ENCODE measurements at places on chromosomes 12 and 14.

DNA sequence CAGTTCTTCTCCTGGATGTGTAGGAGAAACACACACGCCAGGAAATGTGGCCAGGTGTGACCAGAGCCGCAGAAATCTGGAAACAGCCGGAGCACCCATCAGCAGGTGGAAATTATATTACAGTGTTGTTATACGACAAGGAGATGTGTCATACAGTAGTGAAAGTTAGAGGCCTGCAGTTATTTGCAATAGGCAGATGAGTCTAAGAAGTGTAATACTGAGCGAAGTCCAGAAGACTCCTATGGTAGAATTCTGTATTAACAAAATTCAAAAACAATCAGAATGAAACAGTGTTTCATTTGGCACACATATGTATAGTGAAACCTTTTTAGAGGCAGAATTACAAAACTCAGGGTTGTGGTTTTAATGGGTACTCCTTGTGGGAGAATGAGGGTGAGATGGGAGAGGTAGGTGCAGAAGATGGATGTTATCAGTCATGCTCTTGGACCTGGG is 39.3 kb upstream of the AMN start:
- DNase-seq: no peak

DNA sequence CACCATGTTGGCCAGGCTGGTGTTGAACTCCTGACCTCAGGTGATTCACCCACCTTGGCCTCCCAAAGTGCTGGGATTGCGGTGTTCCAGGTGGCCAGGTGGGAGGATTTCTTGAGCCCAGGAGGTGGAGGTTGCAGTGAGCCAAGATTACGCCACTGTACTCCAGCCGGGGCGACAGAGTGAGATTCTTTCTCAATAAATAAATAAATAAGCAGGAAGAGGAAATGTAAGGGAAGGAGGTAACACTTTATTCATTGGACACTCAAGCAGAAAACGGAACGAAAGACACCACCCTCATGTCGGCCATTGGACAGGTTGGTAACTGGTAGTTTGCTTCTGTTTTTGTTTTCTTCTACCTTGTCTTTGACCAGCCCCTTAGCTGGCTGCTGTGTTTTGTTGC is 13.0 kb upstream of the NFATC4 start:
- no peak for DNase-seq

- no peak for DNase-seq
These were observed 10.7 kb upstream of the M6PR start for GRCh38 chr12:8960176-8960575.

- DNase-seq: no peak
These were observed 1.2 kb downstream of the METTL1 start for GRCh38 chr12:57770734-57771133.

GRCh38 chr12:9724023-9724422 is 8.9 kb downstream of the CLECL1 start:
- DNase-seq: no peak

- DNase-seq: no peak
These were observed 289.5 kb upstream of the E2F7 start for GRCh38 chr12:77354766-77355362.

- DNase-seq: no peak
These were observed 49.1 kb downstream of the PLEKHG3 start for GRCh38 chr14:64753374-64753773.

DNA sequence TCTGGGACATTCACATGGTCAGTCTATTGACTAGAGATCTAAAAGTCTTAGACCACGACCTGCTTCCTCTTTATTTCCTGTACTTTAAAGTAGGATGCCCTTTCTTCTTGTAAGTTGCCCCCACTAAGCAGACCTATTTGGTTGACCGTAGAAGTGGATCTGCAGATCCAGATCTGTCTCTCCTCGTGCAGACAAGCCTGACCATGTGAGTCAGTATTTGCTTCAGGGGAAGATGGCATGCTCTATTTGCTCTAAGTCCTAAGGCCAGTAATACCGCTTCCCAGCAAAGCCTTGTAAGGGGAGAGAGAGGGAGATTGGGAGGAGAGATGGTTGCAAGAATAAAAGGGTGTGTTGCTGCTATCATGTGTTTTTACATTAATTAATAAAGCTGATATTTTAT is 46.8 kb downstream of the KCNC2 start:
- no peak for DNase-seq

GRCh38 chr12:92362785-92363184 is 217.1 kb upstream of the BTG1 start:
- no peak for DNase-seq

GRCh38 chr12:123465084-123465483 is 7.1 kb downstream of the SNRNP35 start:
- DNase-seq: no peak

DNA sequence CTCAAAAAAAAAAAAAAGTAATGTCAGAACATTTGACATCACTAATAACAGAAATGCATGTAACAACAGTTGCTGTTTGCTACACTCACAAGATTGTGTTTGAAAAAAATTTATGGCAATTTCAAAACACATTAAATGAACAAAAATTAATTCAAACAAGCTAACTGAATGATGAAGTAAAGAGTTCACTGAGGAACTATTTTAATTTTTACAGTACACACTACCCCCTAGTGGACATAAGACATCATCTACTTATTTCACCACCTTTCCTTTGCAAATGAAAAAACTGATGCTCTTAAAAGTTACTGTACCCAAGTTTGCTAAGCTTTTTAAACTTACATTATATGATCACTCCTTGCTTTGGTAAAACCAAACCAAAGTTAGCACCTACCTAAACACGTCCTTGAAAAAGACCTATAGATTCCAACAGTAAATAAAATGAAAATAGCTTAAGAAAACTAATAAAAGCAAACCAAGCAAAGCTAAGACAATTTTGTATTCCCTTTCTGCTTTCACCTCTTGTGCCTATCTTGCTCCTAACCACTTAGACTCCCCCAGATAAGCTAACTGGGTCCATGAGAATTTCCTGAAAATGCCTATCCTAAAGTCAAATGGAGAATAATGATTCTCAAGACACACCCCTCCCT is 22.2 kb downstream of the UBE2N start:
- no peak for DNase-seq

- DNase-seq: no peak
These were observed 27.6 kb upstream of the KCNMB4 start for GRCh38 chr12:70338531-70338930.

GRCh38 chr12:105477873-105478272 is 147.4 kb downstream of the C12orf75 start:
- DNase-seq: no peak

- DNase-seq: no peak
These were observed 29.6 kb downstream of the IRF2BPL start for GRCh38 chr14:76998910-76999309.

DNA sequence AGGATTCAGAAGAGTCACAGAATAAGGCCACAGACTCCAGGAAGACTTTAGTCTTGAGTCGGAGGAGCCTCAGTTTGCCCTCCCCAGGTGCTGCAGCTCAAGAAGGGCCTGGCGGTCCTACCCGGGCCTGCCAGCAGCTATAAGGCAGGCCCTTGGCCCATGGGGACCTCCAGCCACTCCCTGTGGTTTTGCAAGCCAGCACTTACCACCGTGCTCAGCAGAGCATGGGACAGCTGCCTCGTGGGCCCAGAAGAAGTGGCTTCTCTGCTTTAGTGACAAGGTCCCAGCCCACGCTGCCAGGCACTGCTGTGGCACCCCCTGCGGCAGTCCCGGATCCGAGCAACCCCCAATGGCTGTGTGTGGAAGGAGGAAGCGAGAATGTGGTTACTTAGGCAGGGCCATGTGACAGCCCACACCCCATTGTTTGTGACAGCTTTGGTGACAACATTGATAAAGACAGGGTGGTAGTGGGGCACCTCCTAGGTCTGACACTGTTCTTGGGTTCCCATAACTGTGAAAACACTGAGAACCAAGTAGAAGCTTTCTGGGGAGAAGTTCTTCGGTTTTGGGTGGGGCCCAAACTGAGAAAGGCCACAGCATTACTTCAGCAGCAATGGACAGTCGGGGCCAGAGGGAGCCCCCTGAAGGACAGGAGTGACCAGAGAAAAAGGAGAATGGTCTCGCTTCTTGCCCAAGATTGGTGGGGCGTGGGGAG is at the start of gene SELPLG:
TSS of gene SELPLG (minus strand) at position 361 of the 715 bp plus-strand sequence. CDS start 9,587 bp downstream, outside the sequence.
- DNase-seq: no peak

DNA sequence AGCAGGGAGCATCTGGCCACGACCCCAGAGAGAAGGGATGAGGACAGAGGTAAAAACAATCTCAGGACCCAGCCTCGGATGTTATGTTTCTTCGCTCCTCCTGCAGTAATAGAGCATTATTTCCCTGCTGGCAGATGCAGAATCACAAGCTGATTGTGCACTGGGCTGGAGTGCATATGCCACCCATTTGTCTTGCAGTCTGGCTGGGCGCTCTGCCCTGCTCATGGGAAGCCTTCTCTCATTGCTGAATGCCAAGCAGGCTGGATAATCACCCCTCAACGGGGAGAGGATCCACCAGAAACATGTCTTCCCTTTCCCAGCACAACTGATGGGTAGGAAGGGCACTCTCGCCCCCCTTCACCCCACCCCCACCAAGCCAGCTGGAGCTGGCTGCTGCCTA is 8.5 kb upstream of the VASH1 start:
- DNase-seq: no peak

- no peak for DNase-seq
These were observed 4.7 kb upstream of the EIF2S3B start for GRCh38 chr12:10501030-10501429.

DNA sequence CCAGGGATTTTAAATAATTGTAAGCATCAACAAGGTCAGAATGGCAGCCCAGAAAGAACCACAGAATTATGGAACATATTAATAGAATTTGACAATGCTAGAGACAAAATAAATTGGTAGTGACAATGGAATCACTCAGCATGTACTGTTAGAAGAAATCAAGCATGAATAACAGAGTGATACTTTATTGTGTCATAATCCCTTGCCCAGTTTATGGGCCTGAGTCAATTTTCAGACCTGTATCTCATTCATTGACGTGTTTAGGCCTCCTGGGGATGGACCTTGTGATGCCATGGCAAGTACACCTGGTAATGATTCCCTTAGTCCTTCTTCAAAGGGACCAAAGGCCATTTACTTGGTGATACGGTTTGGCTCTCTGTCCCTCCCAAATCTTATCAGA is 12.8 kb upstream of the CCDC91 start:
- DNase-seq: no peak

GRCh38 chr12:100187068-100187467 is 13.5 kb upstream of the ACTR6 start:
- DNase-seq: no peak

All from thoracic aorta (tissue), 2 donors.